ENCODE measurements at places on chromosomes 11 and 22.

GRCh38 chr11:11871991-11872401, 30.2 kb downstream of the USP47 start:
- no peak for DNase-seq

GRCh38 chr11:1772270-1773130, 8.8 kb upstream of the CTSD start:
- no peak for DNase-seq

DNA sequence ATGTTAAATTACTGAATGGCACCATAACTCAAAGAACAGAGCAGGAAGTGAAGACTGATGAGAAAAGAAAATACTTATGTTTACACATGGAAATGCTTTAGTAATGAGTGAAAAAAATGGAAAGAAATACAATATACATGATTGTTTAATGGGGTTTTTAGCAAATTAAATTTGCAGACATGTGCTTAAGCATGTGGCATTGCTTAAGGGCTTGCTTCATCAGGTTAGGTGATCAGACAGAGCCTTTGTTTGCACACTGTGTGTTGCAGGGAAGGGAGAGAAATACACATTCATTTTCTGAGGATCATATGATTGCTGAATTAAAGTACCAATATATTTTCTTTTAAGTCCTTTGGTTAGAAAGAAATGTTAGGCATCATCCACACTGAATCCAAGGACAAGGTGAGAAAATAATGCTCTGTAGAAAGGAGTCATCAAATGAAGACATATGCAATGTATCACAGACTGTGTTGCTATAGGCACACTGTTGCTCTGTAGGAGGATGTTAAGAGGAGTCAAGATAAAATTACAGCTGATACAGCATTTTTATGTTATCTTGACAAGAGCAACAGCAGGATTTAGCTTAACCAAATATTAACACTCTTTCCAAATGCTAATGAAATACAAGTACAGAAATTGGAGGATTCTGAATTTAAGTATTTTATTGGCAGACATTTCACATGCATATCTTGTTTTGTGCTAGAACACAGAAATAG, 23.4 kb upstream of the ARHGAP20 start:
- DNase-seq: no peak

GRCh38 chr22:48100685-48101417, 1338.4 kb downstream of the TBC1D22A start:
- DNase-seq: no peak

GRCh38 chr22:20436307-20436767, 1.3 kb downstream of the SCARF2 start:
- no peak for DNase-seq

- DNase-seq: no peak
Measured at GRCh38 chr11:85599083-85599482, 28.1 kb downstream of the DLG2 start.

Data from substantia nigra (tissue), 51 donors.